ENCODE measurements at places on chromosomes 7 and 10.

- DNase-seq, result no peak
Observed at GRCh38 chr7:150996376-150997074, 5.7 kb downstream of the NOS3 start.

GRCh38 chr7:124724507-124725192, 40.9 kb downstream of the GPR37 start:
- no peak for DNase-seq

DNA sequence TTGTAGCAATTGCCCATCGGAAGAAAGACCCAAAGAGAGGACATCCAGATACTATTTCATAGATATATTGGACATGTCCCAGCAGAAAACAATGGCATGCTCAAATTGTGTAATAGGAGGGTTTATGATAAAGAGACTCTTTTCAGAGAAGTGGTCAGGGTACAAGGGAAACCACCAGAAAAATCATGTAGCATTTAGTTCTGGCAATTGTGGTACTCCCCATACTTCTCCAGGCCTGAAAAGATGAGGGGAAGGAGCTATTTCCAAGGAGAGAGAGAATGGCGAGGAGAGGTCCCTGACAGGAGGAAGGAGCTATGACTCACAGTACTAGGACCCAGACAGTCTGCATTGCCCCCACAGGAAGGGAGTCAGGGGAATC, 68.4 kb upstream of the ADO start:
- no peak for DNase-seq

DNA sequence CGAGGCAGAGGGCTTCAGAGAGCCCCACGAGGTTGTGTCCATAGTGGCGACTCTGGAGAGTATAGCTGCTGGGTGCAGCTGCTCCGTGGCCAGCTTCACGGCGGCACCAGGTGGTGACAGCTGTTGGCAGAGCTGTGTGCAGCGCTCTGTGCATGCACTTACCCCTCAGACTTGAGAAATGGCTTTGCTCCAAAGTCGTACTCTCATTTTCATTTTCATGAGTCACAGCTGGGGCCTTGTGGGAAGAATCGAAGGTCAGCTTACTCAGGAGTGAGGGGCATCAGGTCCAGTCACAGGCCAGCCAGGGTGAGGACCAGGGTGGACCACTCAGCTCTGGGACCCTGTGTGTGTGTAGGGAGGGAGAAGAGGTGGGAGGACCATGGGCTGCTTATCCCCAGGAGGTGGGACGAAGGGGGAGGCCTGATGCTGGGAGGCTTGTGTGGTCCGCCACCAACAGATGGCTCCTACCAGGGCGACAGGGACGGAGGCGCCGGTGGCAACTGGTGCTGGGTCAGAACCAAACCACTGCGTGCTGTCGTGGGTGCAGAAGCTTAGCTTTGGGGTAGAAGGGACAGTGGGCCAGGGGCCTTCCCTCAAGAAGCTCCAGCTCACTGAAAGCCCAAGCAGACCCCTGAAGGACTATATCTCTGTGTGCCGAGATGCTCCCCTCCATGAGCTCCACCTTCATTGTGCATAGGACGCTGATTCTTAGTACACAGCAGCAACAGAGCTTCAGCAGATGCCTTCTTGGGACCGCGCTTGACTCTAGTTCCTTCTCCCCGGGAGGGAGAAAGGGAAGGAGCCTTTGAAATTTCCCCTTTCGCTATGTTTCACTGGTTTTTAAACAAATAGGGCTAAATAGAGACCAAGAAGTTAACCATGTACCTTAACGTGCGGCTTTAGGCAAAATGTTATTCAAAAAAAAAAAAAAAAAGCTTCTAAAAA, 225.0 kb downstream of the CELF2 start:
- DNase-seq, result no peak

DNA sequence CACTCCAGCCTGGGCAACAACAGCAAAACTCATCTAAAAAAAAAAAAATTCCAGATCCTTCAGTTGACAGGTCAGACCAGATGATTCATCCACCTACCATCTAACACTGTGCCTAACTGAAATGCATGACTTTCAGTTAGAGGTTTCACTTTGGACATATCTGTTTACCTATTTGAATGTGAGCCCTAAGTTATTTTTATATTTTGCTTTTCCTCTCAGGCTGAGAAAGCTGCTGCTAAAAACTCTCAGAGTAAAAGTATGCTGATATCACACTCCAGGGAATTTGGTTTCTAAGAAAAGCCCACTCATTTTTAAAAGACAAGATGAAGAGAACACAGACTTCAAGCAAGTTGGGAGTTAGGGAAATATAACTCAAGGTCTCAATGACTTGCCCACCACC, 126.0 kb downstream of the SGMS1 start:
- no peak for DNase-seq

GRCh38 chr10:78957471-78958039, 111.2 kb upstream of the ZMIZ1 start:
- DNase-seq, result no peak

GRCh38 chr7:102170393-102170970, 116.2 kb upstream of the SH2B2 start:
- DNase-seq, result no peak

- DNase-seq, result no peak
Observed at GRCh38 chr7:157490465-157490912, 153.7 kb downstream of the DNAJB6 start.

- DNase-seq, result no peak
Observed at GRCh38 chr10:92207061-92207460, 83.8 kb downstream of the CPEB3 start.

DNA sequence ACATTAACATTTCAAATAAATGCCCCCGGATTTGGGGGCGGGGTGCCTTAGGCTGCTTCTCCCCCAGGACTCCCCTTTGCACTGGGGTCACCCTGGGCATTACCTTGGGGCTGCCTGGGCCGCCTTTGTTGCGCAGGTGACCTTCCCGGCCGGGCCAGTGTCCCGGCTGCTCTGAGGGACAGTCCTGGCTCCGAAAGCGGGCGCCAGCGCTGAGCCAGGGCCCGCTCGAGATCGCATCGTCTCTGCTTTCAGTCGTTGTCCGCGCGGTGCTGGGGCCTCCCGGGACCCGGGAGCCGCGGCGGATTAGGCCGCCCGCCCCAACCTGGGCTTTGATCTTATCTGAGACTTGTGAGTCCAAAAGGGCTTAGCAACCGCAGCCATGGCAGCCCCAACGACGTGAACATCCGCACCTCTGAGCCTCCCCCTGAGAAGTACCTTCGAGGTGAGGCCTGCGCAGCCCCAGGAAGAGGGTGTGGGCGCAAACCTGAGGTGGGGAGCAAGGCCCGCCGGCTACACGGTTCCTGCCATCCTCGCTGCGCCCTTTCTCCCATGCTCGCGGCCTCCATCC, 14.8 kb upstream of the WAPL start:
- DNase-seq, result no peak

- DNase-seq, result no peak
Observed at GRCh38 chr10:12699258-12699700, 302.2 kb downstream of the CCDC3 start.

DNA sequence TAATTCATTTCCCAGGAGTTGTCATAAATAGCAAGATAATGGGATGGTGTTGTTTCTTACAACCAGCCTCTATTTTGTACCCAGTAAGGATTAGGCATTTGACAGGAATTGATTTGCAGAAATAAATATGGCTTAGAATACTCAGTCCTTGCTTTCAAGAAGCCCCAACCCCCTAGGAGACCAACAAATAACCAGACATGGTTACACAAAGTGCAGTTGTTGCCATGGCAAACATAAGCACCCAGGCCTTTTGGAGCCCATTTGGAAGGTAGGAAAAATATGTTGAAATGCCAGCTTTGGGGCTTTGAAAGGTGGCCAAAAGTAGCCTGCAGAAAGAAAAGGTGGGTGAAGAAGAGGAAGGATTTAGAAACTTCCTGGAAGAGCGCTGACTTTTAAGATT, 397.5 kb downstream of the CDC14C start:
- no peak for DNase-seq
